ENCODE measurements at places on chromosomes 5 and 9.

DNA sequence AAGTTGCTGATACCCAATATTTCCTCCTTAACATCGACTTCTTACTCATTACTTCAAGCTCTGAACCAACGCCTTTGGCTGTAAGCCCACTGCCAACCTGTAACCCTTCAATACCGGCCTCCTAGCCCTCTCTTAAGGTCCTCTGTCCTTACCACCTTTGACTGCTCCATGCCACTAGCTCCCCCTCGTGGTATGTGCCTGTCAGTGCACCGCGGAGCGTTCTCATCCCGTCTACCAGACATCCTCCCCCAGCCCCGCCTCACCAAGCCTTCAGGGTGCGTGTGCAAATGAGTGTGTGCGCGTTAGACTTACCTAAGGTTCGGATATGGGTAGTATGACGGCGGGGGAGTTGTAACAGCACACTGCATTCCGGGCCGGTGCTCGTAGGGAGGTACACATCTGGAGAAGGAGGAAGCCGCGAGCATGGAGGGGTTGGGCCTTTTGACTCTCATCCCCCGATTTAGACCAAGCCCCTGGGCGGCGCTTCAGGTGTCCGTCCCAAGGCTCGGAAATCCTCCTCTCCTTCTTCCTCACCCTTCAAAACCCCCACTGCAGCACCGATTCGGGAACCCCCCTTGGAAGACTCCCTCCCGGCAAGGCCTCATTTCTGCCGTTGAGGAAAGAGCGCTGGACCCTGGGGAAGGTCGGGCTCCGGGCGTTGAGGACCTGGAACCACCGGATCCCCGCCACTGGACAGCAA, 2.8 kb upstream of the MYORG start:
- DNase-seq = peak; percentile 61

DNA sequence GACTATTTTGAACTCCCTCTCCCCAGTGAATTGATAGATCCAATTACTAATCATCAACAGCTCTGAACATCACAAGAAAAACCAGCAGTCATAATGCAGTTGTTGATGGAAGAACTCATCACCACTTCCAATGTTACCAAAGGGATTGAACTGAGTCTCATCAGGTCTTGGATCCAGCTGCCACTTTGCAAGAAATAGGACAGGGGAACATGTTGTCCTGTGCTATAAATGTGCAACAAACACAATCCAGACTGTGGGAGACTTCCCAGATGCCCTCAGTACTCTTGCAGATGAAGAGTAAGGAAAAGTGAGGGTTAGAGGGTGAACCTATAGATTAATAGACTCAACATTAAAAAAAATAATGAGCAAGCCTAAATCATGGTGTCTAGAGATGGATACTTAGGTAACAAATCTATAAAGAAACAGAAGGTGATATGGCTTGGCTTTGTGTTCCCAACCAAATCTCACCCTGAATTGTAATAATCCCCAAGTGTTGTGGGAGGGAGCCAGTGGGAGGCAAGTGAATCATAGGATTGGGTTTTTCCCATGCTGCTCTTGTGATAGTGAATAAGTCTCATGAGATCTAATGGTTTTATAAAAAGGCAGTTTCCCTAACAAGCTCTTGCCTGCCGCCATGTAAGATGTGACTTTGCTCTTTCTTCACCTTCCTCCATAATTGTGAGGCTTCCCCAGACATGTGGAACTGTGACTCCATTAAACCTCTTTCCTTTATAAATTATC, 63.4 kb upstream of the PAPPA start:
- no peak for DNase-seq

GRCh38 chr5:90718387-90718786, 159.8 kb downstream of the ADGRV1 start:
- DNase-seq = no peak

GRCh38 chr9:117528225-117528624, 113.4 kb upstream of the ASTN2 start:
- no peak for DNase-seq

DNA sequence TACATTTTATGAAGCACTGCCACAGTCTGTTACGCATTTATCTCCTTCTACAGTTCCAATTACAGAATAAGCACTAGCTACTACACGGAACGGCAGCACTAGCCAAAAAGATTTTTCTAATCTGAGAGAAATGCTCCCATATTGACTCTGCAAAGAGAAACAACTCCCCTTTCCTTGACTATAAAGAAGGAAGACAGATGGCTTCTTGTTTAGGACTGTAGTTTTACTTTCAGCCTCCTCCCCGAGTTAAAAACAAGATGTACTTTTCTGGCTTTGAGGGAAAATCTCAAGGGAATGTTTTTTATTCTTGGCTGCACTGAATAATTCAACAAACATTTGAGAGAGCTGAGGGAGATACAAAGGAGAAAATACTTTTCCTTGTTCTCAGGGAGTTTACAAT, 1.9 kb upstream of the SLC44A1 start:
- no peak for DNase-seq

DNA sequence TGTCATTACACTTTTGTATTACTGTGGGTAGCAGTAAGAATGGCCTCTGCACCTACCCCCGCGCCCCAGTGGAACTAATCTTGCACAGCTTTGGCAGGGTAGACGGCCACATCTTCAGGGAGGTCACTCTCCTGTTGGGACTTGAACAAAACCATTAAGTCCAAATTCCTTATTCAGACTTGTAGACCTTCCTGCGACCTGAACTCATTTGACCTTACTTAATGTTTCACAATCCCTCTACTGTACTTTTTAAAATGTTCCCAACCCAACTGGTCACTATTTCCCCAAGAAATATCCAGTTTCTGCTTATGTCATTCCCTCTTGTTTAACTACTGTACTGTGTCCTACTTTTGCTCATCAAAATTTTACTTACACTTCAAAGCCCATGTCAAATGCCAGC, 5.3 kb upstream of the FAM120AOS start:
- DNase-seq = no peak

GRCh38 chr5:177317959-177318377, 6.3 kb upstream of the MXD3 start:
- DNase-seq = peak; percentile 17

DNA sequence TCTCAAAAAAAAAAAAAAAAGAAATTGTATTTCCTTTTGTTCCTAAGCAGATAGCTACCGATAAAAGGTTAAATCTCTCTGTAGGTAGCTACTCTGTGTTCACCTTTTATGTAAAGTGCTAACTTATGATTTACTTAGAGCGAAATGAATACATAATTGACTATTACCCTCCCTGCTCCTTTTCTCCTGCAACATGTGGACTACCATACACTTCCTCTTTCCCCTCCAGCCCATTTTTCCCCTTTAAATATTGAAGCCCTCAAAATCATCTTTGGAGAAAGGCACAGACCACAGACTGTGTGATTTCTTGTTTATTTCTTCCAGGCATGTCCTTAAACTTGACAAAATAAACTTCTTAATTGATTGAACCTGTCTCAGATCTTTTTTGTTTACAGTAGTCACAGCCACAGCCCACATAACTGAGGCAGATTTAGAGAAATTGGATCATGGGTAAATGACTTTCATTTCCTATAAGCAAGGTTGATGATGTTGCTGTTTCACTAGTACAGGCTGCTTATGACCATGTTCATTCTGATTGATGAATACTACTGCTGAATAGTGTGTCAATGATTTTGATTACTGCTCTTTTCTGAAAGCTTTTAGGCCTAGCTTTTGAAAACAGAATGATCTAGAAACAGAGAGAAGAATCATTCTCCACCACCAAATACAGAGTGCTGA, 59.2 kb downstream of the PHAX start:
- no peak for DNase-seq

All from NCI-H2081 treated with DMSO at 0.1 percent for 48 hours (cell line).